Stimulated activated CD4-positive, alpha-beta T cell treated with anti-CD3 and anti-CD28 coated beads, Interleukin-4, amount 100 ng/mL, for 48 hours (primary cell): ENCODE measurements at places on chromosomes 6 and 20.

GRCh38 chr6:39021041-39021440 is 27.5 kb upstream of the GLP1R start:
- no peak for DNase-seq

- DNase-seq = no peak
Observed at GRCh38 chr6:110859335-110859792, 15.2 kb upstream of the AMD1 start.

- no peak for DNase-seq
Observed at GRCh38 chr20:60584221-60584620, 626.0 kb downstream of the CDH26 start.

- no peak for DNase-seq
Observed at GRCh38 chr20:3318226-3318884, 79.4 kb upstream of the SLC4A11 start.
